ENCODE measurements at places on chromosomes 6 and 20. TPM values are rescaled to one million over a fixed set of nuclear protein-coding genes. Genes with fewer than 3 reads are reported as not detected.

DNA sequence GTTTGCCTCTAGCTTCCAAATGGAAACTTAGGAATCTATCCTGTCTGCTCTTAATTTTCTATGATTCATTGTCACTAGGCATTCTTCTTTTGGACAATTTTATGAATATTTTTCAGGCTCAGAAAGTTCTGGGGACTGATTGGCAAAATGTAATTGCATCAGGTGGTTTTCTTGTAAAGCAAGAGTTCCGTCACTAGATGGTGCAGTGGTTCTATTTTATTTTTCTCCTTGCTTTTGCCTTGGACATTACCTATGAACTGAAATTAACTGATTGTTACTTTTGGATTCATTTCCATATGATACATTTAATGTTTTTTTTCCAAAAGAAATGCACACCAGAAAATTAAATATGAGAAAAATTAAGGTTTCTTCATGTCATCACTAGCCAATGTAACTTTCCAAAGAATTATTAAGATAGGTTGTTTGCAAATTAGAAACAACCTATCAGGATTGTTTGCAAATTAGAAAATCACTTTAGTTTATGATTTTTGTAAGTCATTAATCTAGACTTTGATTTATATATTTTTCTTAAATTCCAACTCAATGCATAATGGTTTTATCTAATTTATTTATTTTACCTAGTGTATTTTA lies 48.0 kb downstream of the TMEM170B start:
- H3K27ac ChIP-seq: no peak overlapping the region
- no peaks in the 10 kb centered on the region for H3K27me3 ChIP-seq
- no peak for DNase-seq
- H3K36me3 ChIP-seq: no peaks in the 10 kb centered on the region
- H3K4me1 ChIP-seq: no peaks in the 10 kb centered on the region
- no peak overlapping the region for H3K4me3 ChIP-seq

- H3K4me3 ChIP-seq: no peak overlapping the region
- DNase-seq: no peak
- no peaks in the 10 kb centered on the region for H3K36me3 ChIP-seq
Observed at GRCh38 chr6:159899994-159900745, 9.4 kb downstream of the MAS1 start.

GRCh38 chr6:156280065-156280464 lies 497.1 kb upstream of the ARID1B start:
- H3K36me3 ChIP-seq: no peaks in the 10 kb centered on the region
- no peak overlapping the region for H3K27ac ChIP-seq
- no peak for DNase-seq
- no peak overlapping the region for H3K4me3 ChIP-seq
- H3K27me3 ChIP-seq: no peaks in the 10 kb centered on the region
- no peaks in the 10 kb centered on the region for H3K4me1 ChIP-seq

DNA sequence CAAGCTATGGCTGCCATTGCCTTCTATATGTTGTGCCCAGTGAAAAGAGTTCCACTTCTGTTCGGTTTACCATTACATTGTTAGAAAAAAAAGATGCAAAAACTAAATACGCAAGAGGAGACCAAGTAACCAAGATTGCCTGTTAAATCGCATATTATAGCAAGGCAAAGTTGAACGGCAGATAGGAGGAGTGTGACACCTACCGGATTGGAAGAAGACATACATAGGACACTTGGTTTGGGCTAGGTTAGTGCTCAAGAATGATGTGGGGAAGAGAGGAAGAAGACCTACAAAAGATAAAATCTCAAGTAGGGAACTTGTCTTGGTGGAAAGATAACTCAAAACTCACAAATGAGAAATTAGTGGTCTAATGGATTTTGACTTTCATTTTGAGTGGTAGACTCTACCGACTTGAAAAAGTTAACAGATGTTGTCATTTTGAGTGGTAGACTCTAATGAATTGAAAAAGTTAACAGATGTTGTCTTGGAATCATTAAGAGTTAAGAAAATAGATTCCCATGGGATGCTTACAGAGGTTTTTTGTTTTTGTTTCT lies 95.5 kb downstream of the F13A1 start:
- no peaks in the 10 kb centered on the region for H3K36me3 ChIP-seq
- no peak for DNase-seq
- H3K4me3 ChIP-seq: no peak overlapping the region
- H3K27me3 ChIP-seq: no peaks in the 10 kb centered on the region
- H3K4me1 ChIP-seq: no peaks in the 10 kb centered on the region

DNA sequence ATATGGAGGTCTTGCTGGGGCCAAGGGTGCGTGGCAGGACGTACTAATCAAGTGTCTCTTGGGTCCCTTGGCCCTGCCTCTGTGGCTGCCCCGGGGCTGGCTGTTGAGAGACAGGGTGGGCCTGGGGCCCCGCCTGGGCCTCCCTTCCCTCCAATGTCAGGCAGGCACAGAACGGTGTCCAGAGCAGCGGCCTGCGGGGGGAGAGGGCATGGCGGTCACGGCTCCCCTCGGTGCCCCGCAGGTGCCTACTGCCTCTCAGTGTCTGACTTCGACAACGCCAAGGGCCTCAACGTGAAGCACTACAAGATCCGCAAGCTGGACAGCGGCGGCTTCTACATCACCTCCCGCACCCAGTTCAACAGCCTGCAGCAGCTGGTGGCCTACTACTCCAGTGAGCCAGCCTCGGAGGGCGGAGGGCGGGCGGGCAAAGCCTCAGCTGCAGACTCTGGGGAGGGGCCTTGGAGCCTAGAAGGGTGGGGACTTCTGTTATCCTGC lies 50.0 kb downstream of the SRC start:
- H3K27me3 ChIP-seq: no peaks in the 10 kb centered on the region
- peaks cover 4% of the 10 kb centered on the region for H3K36me3 ChIP-seq
- H3K4me3 ChIP-seq: no peak overlapping the region
- DNase-seq: no peak
- H3K4me1 ChIP-seq: peaks cover 2% of the 10 kb centered on the region

DEFB132 gene
- total RNA-seq: not detected

TCF15 gene
- 14.2 TPM for total RNA-seq

MAPK14 gene
- total RNA-seq: 34.9 TPM
